ENCODE measurements at places on chromosomes 13 and 19.
A peak's percentile ranks its signal among the peaks of the same experiment; 100 is the strongest.

- DNase-seq: no peak
These were observed 2.9 kb upstream of the IRS2 start for GRCh38 chr13:109789262-109789661.

- no peak for DNase-seq
These were observed 74.4 kb downstream of the LHFPL6 start for GRCh38 chr13:39528661-39528980.

- DNase-seq: no peak
These were observed 65.2 kb downstream of the RFX2 start for GRCh38 chr19:6045108-6045507.

- no peak for DNase-seq
These were observed 231.5 kb upstream of the SPRY2 start for GRCh38 chr13:80572308-80572922.

GRCh38 chr13:87680298-87680697 is 9.1 kb downstream of the SLITRK5 start:
- no peak for DNase-seq

GRCh38 chr19:38702278-38702677 is 42.0 kb downstream of the CAPN12 start:
- no peak for DNase-seq

DNA sequence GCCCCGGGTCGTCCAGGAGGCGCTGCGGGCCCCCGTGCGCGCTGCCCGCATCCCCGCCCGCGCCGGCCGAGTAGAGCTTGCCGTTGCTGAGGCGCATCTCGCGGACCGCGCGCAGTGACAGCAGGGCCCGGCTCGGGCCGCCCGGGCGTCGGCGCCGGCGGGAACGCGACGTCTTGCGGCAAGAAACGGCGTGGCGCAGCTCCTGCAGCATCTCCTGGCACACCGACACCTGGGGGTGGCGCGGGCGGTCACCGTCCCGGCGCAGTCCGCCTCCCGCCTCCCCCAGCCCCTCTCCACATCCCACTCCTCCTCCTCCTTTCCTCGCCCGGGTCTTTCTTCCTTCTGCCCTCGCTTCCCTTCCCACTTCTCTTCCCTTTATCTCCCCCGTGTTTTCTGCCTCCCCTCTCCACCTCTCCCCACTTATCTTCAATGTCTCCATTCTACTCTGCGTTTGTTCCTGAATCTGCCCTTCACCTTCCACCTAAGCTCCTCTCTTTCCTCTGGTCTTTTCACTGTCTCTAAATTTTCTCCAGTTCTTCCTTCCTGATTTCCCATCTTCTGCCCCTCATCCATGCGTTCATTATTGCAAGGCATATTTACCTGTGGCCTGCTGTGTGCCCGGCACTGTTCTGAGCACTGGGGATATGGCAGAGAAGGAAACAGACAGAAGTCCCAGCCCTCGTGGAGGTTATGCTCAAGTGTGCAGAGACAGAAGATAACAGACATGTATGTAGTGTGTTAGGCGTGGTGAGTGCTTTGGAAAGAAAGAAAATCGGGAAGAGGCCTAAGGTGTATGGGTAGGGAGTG is 5.2 kb upstream of the ATP1A3 start:
- DNase-seq: no peak

DNA sequence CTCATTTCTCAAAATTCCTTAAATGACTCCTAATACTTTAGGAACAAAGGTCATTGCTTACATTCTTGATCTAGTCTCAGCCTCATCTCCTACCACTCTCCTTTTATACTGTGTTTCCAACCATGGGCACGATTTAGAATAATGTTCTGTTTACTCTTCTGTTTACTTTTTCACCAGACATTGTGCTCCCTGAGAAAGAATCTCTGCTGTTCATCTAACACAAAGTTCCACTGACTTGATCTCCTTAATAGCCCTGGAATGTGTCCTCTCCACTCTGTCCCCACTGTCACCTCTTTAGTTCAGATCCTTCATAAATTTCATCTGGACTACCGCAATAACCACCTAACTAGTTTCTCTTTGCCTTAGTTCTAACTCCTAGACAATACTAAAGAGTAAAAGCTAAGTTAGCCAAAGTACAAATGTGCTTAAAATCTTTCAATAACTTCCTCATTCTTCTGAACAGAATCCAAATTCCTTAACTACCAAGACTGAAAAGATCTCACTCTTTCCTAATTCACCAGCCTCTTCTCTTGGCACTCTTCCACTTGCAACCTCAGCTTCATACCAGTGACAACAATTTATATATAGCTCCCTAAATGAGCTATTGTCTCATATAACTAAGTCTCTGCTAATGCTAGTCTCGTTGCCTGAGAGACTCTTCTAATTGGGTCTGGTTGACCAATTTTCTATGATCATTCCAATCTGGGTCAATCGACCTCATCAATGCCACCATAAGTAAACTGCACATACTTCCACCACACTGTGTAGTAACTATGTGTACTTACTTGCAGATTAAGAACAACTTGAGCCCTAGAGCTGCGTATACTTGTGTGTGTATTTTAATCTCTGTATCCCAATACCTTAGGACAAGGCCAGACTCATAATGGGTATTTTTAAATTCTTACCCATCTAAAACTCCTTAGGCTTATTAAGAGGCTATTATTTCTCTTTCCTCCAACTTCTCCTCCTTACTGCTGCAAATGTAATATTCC is 179.9 kb downstream of the VWA8 start:
- no peak for DNase-seq

GRCh38 chr19:843836-844545 is 3.2 kb downstream of the PRTN3 start:
- no peak for DNase-seq

GRCh38 chr19:31583148-31583547 is 233.9 kb upstream of the TSHZ3 start:
- no peak for DNase-seq

- DNase-seq: no peak
These were observed 156.6 kb downstream of the TM9SF2 start for GRCh38 chr13:99657848-99658260.

GRCh38 chr13:63840551-63841421 is 2425.1 kb upstream of the PCDH20 start:
- DNase-seq: no peak

GRCh38 chr19:1276628-1277022 is 1.3 kb downstream of the FAM174C start:
- no peak for DNase-seq

GRCh38 chr19:15902254-15902653 is 4.4 kb upstream of the CYP4F2 start:
- DNase-seq: no peak

- DNase-seq: no peak
These were observed 51.0 kb downstream of the LYL1 start for GRCh38 chr19:13051557-13052165.

DNA sequence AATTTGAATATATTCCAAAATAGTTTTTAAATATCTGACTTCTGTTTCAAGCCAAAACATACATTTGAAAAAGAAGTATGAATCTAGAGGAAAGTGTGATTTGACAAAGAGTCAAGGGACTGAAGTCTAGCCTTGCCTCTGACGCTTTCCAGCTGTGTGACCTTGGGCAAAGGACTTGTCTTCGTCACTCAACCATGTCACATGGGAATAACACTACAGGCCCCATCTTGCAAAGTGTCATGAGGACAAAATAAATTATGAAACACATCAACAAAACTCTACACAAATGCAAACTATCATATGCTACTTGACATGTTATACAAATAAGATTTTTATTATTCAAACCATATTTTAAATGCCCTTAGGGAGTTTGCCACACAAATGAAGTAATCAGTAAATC is 73.0 kb downstream of the CYSLTR2 start:
- DNase-seq: no peak

GRCh38 chr19:44951179-44952159 is 3.7 kb upstream of the CLPTM1 start:
- DNase-seq: peak; percentile 15

DNA sequence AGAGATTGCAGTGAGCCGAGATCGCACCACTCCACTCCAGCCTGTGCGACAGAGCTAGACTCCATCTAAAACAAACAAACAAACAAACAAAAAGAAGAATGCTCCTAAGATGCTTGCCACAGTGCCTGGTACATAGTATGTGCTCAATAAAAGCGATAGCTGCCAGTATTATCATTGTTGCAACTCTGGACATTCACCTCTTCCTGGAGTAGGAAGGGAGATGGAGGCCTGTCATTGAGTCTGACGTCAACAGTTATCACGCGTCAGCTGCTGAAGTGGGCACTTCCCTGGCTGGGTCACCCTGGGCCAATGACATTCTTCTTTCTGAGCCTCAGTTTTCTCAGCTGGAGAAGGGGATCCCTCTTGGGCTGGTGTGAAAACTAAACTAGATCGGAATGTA is 4.2 kb upstream of the PLAUR start:
- no peak for DNase-seq

DNA sequence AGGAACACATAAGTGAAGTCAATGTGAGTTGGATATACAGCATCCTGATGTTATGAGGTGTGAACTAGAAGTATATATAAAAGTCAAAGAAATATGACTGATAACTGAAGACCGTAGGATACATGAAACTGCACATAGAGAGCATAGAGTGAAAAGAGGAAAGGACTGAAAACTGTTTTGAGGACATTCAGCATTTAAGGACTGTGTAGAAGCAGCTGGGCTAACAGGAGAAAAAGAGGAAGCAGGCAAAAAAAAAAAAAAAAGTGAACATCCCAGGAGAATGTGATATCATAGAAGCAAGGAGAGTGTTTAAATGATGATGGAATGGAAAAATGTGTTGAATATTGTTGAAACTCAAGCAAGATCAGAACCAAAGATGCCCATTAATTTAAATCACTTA is 363.5 kb downstream of the PCDH20 start:
- no peak for DNase-seq

DNA sequence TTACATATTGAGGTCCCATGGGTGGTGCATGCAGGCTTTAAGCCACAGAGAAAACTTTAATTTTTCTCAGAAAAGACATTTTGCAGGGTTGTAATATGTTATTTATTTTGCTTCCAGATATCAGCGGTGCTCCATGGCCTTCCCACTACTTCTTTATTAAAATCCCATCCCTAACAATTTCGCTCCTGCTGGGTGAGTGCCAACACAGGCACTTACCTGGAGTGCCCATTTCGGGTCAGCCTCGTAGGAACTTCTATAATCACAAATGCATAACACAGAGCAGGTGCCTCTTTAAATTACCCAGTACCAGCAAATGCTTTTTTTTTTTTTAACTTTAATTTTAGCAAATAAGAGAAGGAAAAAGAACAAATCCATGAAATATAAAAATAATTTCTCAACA is 86.4 kb downstream of the EFNB2 start:
- DNase-seq: no peak

DNA sequence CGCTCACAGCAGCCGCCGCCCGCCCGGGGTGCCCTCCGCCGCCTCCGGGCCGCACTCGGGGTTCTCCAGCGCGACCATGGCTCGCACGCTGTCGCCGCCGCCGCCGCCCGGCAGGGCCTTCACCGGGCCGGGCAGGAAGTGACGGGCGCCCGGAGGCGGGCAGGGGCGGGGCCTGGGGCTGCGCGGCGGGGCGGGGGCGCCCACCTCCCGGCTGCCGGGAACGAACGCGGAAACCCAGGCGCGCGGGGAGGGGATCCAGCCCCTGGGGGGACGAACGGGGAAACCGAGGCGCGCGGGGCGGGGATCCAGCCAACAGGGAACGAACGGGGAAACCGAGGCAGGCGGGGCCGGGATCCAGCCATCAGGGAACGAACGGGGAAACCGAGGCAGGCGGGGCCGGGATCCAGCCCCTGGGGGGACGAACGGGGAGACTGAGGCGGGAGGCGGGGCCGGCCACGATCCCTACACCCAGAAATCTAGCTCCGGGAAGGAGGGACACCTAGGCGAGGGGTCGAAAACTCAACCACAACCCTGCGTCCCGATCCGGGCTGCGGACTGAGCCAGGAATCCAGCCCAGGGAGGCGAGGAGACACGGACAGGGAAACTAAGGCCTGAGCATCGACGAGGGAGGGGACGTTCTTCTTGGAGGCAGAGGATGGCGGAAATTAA is at the start of gene R3HDM4:
TSS of gene R3HDM4 (minus strand) at position 140 of the 669 bp plus-strand sequence. CDS start at position 78, 62 bp downstream.
- DNase-seq: peak; percentile 72

- DNase-seq: no peak
These were observed 10.9 kb downstream of the DPP9 start for GRCh38 chr19:4712771-4713170.

- DNase-seq: no peak
These were observed at the start of gene CASP14 for GRCh38 chr19:15048885-15049541. Gene CASP14 (plus strand): TSS chr19:15049480. CDS start chr19:15052252, 2,772 bp downstream.

GRCh38 chr19:41320185-41320518 is 10.2 kb downstream of the CCDC97 start:
- DNase-seq: no peak

- DNase-seq: no peak
These were observed 66.3 kb downstream of the RASA3 start for GRCh38 chr13:114065926-114066774.

DNA sequence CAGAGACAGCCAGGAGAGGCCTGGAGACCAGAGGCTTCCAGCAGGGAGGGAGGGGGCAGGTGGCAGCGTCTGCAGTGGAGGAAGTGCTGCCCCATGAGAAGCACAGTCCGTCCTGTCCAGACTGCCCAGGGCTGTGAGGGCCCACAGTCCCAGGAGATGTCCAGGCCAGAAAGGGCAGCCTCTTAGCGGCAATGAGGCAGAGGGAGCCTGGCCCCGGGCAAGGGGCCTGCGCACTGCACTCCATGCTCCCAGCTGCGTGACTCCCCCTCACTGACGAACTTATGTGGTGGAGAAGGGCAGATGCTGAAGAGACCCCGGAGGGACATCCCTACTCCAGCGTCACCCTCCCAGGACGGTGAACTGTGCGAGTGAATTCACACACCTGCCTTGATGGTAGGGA is 115.3 kb downstream of the SOX1 start:
- no peak for DNase-seq

DNA sequence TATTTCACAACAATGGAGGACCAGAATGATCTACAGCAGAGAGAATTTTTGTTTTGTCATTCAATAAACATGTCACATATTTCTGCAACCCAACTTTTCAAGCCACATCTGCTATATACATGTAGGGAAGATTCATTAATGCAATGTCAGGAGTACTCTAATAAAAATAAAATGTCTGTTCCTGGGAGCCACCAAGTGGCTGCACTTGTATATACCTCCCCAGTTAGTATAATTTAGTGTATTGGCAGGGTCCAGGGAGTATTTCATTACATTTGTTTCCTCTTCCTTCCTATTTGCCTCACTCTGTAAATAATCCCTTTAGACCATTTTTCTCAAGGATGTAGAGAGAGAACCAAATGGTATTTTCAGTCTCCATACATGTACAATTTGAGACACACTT is 1169.0 kb downstream of the DIAPH3 start:
- DNase-seq: no peak

GRCh38 chr19:49761625-49762311 is 1.3 kb downstream of the TSKS start:
- no peak for DNase-seq

DNA sequence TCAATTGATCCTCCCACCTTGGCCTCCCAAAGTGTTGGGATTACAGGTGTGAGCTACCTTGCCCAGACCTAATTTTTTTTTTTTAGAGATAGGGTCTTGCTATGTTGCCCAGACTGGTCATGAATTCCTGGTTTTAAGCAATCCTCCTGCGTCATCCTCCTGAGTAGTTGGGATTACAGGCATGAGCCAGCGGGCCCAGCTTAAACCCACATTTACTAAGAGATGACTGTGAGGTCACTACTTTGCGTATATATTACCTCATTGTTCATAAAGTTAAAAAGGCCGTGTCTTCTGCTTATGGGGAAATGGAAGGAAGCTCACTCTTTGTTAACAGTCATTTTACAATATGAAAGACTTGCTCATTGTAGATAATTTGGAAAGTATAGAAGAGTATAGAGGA is 39.6 kb upstream of the C1QTNF9 start:
- no peak for DNase-seq

GRCh38 chr19:42270346-42271044 is 1.4 kb downstream of the CIC start:
- no peak for DNase-seq

Data from stimulated activated CD8-positive, alpha-beta memory T cell treated with anti-CD3 and anti-CD28 coated beads, Interleukin-2, amount 100 ng/mL, for 1 hour (primary cell).